Ammon's horn (tissue), 1 donor: ENCODE measurements at places on chromosomes 1 and 21.

- DNase-seq, result peak; percentile 56
Observed at GRCh38 chr1:212291505-212292134, 6.4 kb downstream of the PPP2R5A start.

DNA sequence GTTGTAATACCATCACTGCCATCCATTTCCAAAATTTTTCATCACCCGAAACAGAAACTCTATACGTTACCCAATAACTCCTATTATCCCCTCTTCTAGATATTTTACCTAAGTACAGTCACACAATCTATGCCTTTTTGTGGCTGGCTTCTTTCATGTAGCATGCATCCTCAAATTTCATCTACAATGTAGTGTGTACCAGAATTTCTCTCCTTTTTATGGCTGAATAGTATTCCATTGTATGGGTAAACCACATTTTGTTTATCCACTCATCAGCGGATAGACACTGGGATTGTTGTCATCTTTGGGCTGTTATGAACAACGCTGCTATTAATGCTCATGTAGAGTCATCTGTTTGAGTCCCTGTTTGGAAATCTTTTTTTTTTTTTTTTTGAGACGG, 21.2 kb downstream of the KIAA2013 start:
- no peak for DNase-seq

DNA sequence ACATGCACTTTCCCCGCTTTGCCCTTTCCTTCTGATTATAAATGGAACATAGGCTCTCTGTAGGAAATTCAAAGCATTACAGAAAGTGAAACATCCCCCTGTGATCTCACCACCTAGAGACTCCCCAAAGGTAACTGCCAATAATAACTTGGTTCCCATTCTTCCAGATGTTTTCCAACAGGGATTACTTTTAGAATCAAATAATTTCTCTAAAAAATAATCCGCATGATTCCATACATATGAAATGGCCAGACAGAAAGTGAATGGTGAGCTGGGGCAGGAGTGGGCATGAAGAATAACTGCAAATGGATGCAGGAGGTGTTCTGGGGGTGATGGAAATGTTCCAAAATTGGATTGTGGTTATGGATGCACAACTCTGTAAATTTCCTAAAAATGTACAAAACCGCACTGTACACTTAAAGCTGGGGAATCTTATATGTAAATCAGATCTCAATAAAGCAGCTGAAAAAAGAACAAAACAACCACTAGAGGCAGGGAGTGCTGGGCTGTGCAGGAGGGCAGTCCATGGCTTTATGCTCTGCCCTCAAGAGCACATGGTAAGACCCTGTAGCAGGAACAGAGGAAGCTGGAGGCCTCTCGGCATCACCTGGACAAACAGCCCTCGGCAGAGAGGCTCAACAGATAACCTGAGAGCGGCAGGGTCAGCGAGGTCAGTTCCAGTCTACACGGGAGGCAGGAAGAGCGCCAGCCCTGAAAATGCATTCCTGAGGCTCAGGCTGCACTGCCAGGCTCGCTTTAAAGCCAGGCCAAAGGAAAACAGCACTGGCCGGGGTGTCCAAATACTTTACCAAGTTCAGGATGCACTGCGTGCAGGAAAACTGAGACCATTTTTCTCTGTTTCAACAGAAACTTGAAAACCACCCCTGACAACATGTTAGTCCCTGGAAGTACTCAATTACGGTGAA, 39.7 kb downstream of the CAPZB start:
- DNase-seq, result no peak

GRCh38 chr1:168907053-168907452, 178.0 kb upstream of the DPT start:
- DNase-seq, result no peak

- no peak for DNase-seq
Observed at GRCh38 chr21:33021667-33022066, 4.1 kb upstream of the OLIG2 start.

- peak; percentile 52 for DNase-seq
Observed at GRCh38 chr1:150168960-150169601, 19.4 kb downstream of the PLEKHO1 start.

DNA sequence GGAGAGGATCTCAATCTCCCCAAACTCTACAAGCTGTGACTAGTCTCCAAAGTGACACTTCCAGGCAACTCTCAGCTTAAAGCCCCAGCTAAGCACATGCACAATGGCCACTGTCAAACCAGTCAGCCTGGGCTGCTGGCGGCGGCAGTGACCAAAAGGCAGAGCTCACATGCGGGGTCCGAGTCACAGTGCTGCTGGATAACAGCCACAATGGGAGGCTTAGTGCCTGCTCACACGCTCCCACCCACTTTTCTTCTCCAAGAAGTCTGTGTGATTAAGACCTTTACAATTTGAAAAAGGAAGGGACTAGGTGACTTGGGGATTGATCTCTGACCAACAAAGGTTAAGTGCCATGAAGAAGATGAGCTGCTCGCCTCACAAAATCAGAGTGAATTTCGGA, 16.8 kb downstream of the RIPK4 start:
- no peak for DNase-seq

- no peak for DNase-seq
Observed at GRCh38 chr1:63780565-63780964, 6.7 kb downstream of the ROR1 start.

DNA sequence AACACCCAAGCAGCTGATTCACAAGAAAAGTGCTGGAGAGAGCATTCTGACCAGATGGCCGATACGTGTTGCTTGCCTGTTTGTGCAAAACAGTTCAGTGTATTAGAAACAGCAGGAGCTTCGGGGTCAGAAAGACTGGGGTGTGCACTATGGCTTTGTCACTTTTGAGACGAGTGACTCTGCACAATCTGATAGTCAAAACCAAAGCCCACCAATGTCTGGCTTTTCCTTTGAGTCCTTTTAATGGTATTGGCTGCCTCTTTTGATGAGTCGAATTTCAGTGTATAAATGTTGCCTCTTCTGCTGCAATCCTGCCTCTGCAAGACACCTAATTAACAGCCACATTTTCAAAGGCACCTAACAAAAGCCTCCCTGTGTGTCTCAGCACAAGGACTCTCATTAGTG, 444.6 kb downstream of the AJAP1 start:
- peak; percentile 10 for DNase-seq

GRCh38 chr1:1853593-1854257, 37.2 kb downstream of the GNB1 start:
- DNase-seq, result peak; percentile 34

- peak; percentile 83 for DNase-seq
Observed at GRCh38 chr1:67735806-67736627, 51.0 kb downstream of the GADD45A start.

DNA sequence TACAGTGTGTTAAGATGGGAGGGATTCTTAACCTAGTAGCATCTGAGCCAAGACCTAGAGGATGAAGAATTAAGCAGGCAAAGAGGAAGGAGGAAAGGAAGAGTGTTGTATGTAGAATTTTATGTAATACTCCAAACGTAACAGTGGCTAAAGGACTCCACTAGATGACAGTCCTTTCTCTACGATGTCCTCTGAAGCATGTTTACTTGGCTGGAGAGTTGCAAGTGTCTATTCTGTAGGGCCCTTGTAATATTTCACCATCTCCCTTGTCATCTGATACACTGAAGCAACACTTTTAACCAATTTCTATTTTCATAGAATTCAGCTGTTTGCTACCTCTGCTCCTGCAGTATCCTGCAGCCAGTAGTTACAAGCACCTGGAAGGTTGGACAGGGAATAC, 2.2 kb upstream of the YBX1 start:
- DNase-seq, result no peak

GRCh38 chr21:31310750-31311149, 33.3 kb downstream of the TIAM1 start:
- DNase-seq, result no peak

DNA sequence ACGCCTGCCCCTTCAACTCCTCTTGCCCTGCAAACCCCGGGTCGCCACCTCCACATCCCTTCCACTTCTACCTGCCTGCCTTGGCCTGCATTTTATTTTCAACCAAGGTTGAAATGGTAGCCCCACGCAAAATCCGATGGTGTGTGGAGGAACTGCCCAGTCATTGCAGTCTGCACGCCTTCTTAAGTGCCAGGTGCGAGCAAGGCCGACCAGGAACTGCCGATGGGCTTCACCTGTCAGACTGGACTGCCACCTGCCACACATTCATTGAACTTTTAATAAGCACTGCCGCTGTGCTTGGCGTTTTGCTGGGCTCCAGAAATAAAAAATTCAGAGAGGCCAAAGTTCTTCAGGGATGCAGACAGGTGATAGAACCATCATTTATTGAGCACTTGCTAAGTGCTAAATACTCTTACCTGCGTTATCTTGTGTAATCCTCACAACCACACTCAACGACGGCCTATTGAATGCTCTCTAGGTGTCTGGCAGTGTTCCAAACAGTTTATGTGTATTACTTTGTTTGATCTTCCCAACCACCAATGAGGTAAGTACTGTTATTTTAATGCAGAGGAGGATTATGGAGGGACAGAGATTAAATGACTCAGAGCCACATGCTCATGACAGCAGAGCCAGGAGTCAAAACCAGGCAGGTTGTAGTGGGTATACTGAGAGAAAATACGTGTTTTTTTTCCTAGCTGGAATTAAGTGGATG, 36.2 kb downstream of the CACHD1 start:
- no peak for DNase-seq

GRCh38 chr21:43811262-43812105, 22.1 kb downstream of the RRP1 start:
- no peak for DNase-seq

GRCh38 chr21:17929510-17929909, 110.4 kb upstream of the C21orf91 start:
- DNase-seq, result no peak

DNA sequence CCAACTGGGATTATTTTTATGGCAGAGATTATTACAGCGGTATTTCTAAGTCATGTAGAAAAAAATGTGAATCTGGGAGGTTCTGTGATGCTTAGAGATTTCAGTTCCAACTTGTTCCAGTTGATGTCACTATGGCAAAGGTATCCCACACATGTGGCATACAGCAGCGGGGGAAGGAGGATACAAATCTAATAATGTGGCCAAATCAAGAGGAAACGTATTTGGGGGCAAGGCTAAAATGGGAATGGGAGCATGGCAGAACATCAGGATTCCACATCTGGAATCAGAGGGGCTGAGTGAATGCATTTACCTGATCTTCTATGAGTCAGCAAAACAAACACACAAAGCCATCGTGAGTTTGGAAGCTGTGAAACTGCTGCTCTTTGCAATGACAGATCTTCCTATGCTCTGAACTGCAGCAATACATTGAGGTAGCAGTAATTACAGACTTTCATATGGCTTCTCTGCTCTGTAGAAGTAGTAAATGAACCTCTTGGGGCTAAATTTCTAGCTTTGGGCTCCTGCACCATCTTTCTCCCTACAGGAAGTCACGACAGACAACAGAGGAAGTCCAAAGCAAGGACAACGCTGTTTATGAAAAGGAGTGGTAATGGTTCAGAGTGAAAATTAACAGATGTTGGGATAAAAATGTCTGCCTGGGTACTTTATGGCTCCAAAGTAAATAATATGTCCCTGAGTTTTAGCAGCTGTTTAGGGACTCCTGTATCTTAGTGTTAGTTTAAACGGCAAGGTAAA, 55.5 kb downstream of the GABPA start:
- peak; percentile 71 for DNase-seq

GRCh38 chr1:7389906-7390603, 381.0 kb upstream of the VAMP3 start:
- no peak for DNase-seq

GRCh38 chr1:156319664-156320063, 18.4 kb downstream of the CCT3 start:
- DNase-seq, result no peak

DNA sequence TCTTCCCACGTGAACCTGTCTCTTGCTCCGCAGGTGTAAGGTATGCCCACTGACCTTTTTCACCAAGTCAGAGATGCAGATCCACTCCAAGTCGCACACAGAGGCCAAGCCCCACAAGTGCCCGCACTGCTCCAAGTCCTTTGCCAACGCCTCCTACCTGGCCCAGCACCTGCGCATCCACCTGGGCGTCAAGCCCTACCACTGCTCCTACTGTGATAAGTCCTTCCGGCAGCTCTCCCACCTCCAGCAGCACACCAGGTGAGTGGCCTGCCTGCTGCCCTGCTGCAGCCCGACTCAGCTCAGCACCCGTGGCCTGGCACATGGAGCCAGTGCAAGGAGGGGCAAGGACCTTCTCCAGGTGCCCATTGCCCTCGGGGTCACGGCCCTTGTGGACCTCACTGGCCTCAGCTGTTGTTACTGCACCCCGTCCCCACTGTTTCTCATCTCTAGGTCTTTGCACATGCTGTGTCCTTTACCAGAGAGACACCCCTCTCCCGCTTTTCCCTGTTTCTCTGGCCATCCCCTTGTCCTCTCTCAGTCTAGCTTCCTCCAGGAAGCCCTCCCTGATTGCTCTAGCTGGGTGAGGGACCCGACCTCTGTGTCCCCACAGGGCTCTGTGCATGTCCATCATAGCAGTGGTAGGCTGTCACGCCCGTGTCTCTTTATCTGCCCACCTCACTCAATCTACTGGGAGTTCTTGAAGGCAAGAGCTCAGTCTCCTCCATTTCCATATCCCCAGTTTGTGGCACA, 25.4 kb downstream of the ZNF362 start:
- no peak for DNase-seq

DNA sequence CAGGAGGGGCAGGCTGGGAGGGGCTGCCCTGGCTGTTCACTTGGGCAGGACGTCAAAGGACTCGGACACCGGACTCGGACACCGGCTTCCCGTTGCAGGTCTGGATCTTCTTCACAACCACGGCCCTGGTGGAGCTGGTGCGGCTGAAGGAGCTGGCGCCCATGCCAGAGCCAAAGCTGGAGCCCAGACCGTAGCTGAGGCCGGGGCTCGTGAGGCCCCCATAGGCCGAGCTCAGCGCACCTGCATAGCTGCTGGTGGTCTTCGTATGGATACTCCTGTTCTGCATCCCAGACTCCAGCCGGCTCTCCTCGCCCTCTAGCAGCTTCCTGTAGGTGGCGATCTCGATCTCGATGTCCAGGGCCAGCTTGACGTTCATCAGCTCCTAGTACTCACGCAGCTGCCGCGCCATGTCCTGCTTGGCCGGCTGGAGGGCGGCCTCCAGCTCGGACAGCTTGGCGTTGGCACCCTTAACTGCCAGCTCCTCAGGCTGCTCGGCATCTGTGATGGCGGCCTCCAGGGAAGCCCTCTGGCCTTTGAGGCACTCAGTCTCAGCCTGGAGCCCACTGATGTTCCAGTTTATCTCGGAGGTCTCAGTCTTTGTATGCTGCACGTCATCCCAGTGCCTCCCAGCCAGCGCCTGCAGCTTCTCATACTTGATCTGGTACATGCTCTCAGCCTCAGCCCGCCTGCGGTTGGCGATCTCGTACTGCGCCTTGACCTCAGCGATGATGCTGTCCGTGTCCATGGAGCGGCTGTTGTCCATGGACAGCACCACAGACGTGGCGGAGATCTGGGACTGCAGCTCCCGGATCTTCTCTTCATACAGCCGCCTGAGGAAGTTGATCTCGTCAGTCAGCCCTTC, 15.1 kb upstream of the KLF17 start:
- DNase-seq, result no peak

- DNase-seq, result no peak
Observed at GRCh38 chr1:88043834-88044233, 640.2 kb upstream of the PKN2 start.
